ENCODE measurements at places on chromosomes 1 and 21.
A peak's percentile ranks its signal among the peaks of the same experiment; 100 is the strongest.

DNA sequence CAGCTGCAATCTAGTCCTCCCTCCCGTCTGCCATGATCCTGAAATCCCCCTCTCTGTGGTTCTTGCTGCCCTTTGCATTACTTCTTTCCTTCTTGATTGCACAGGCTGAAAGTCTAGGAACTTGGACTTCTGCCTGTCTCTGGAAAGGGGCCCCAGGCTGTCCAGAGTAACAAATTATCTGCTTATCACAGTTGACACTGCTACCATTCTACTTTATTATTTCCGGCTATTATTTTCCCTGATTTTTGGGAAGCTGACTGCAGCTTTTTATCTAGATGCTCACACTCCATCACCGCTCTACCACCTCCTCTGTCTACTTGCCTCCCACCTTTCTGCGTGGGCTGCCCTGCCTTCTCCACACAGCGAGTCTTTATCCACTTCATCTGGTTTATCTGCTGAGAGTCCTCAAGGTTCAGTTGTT, 202.1 kb upstream of the PLXNA2 start:
- no peak for DNase-seq

- DNase-seq: no peak
Observed at GRCh38 chr1:182927693-182928433, 25.1 kb downstream of the SHCBP1L start.

DNA sequence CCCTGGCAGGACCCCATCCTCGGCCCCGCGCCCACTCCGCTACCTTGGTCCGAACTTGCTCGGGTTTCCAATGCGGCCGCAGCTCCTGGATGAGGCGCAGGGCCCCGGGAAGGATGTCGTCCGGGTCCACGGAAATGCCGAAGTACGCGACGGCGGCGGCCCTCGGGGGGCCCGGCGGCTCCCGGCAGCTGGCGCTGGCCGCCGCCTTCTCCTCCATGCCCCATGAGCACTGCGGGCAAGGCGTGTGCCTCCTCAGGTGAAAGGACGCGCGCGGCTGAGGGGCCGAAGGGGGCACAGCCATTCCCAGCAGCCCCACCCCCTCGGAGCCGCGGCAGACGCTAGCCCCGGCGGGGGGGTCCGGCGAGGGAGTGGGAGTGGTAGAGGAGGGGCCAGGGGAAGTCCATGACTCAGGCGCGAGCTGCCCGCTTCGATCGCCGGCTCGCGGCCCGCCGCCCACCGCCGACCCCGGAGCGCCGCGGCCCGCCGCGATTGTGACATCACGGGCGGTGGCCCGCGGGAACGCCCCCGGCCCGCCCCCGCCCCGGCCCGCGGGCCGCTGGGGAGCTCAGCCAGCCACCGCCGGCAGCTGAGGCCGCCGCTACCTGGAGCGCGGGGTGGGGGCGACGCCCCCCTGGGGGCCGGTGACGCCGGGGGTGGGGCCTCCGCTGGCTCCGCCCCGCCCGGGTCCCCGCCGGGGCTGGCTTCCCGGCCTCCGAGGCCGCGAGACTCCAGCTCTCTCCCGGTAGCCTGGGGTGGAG, at the start of gene ETNK2:
Gene ETNK2, minus strand, starts transcription at position 493 of the 758 bp plus-strand sequence. Its CDS starts 192 bp downstream, at position 301.
- peak; percentile 12 for DNase-seq

- DNase-seq: no peak
Observed at GRCh38 chr1:7388141-7388487, 383.0 kb upstream of the VAMP3 start.

GRCh38 chr21:41621513-41621912, 113.6 kb upstream of the TMPRSS2 start:
- DNase-seq: no peak

DNA sequence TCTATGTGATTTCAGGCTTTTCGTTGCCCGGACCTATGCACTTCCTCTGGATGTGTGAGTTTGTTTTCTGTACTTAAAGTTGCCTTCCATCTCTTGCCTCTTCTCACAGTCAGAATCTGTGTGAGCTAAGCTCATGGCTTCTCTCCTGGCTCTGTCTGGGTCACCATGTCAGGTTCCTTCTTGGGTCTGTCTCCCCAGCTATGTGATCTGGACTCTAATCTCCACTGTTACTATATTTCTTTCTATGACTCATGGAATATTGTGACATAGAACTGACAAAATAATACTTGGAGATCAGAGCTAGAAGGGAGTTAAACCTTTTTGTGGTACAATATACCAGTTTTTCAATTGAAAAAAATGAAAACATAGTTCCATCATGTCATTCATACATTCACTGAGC, 172.7 kb upstream of the FGGY start:
- no peak for DNase-seq

- no peak for DNase-seq
Observed at GRCh38 chr1:46440478-46440877, 46.4 kb downstream of the FAAH start.

DNA sequence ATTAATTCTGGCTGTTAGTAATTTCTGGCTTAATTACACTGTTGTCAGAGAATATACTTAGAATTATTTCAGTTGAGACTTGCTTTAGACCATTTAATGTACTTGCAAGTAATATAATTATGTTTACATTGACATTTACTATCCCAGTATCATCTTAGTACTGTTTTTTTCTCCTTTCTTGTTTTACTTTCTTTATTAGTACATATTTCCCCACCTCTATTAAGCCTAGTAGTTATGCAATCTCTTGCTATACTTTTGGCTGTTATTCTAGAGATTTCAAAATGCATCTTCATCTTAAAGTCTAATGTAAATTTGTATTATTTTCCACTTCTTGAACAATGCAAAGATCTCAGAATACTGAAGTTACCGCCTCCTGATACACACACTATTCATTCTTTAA, 24.4 kb downstream of the BRWD1 start:
- DNase-seq: no peak

- DNase-seq: no peak
Observed at GRCh38 chr1:212873518-212873917, 15.4 kb downstream of the FLVCR1 start.

DNA sequence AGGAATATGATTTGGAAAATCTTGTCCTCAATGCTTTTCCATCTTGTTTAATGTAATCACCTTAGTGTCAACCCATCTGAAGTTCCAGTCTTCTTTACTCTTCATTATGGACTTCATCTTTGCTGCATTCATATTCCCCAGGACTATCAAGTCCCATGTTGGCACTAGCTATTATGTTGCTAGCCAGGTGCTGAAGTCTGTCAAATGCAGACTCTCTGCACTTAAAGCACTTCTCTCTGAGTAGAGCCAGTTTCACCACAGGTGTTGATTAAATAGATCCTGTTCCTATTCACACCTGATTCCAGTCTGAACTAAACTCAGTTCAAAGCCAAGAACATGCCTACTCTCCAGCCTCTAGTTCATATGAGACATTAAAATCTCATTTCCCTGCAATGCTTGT, 75.0 kb upstream of the PKN2 start:
- no peak for DNase-seq

DNA sequence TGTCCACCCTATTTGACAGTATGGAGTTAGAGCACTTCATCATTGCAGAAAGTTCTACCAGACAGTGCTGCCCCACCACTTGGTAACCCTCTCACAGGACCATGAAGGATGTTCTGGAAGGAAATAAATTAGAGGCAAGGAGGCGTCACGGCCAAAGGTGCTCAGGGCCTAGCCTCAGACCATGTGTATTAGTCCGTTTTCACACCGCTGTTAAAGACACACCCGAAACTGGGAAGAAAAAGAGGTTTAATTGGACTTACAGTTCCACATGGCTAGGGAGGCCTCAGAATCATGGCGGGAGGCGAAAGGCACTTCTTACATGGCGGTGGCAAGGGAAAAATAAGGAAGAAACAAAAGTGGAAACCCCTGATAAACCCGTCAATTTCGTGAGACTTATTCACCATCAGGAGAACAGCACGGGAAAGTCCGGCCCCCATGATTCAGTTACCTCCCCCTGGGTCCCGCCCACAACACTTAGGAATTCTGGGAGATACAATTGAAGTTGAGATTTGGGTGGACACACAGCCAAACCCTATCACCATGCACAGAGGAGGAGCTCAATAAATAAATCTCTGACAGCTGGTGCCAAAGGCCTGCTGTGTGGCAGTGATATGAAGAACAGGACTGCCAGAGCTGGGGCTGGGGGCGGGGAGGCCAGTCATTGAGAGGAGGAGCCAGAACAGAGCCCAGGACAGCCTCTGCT, 75.8 kb downstream of the FHAD1 start:
- DNase-seq: no peak

DNA sequence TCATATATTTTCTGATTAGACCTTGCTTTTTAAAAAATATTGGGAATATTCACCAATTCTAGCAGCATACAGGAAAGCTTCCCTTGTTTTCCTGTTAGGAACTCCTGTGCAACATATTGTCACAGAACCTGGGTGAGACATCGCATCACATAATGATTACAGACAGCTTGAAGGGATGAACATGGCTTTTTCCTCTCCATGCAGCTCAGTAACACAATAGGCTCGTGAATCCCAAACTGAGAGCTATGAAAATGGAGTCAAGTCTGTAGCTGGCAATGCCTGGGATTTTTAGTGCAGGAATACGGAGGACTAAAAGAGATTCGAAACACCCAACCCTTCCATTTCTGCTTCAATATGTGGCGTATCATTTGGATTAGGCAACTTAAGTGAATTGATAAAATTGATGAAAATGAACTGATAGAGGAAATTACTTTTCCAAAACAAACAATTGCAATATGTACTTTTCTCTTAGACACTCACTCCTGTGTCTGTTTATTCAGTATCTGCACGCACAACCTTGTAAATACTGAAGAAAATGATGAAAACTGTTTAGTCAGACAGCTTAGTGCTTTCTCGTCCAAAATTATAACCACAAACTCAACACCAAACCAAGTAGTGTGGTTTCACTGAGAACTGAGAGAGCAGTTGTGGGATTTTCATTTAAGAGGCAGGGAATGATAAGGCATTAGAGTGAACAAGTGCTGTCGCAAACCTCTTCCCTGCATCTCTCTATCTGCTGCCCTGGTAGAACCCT, 250.4 kb downstream of the PTBP2 start:
- DNase-seq: no peak

- no peak for DNase-seq
Observed at GRCh38 chr1:226619031-226619430, 70.5 kb downstream of the STUM start.

DNA sequence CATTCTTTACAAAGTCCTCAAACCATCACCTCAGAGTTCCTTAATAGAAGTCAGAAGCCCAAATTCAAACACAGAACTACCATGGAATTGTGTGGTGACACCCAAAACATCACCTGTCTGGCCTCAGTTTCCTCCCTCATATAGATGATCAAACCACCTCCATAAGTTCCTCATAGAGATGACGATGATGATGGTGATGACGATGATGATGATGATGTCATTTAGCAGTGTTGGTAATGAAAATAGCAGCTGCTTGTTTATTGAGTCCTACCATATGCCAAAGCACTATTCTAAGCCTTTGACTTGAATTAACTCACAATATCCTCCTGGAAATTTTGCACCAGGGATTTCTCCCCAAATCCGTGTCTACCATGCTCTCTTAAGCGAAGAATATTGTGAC, 139.9 kb downstream of the PROX1 start:
- no peak for DNase-seq

GRCh38 chr1:44720281-44720680, 10.7 kb downstream of the RNU5D-1 start:
- DNase-seq: no peak

GRCh38 chr1:205598841-205599668, 32.8 kb downstream of the ELK4 start:
- no peak for DNase-seq

DNA sequence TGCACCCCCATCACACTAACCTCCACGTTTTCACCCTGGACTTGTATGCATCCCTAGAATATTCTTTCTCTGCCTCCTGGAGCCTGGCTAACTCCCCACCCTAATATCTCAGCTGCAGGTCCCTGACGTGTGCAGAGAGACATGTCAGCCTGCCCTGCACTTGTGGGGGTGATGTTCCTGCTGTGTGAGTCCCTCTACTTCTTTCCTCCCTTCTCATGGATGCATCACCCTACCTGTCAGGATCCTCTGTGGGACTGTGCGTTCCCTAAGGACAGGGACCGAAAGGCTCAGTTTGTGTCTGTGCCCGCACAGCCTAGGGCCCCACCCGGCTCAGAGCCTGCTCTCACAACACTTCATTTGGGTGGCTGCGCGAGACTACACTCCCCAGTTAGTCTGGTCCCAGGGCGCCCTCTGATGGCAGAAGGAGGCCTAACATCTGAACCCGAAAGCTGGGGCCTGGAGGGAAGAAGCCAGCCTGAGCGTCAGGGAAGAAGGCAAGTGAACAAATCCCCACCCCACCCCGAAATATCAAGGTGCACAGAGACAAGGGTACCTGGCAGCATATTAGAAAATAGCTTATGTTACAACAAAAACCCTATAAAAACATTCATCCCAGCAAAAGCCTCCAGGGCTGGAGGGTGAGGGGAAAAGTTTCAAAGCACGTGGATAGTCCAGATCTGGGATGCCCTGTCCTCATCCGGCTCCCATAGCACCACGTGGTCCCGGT, 3.7 kb downstream of the CD52 start:
- peak; percentile 90 for DNase-seq

GRCh38 chr1:239389703-239390102, 3.3 kb downstream of the CHRM3 start:
- no peak for DNase-seq

- DNase-seq: no peak
Observed at GRCh38 chr1:32972814-32973428, 8.3 kb upstream of the RNF19B start.

GRCh38 chr1:156511644-156512043, 11.1 kb upstream of the MEF2D start:
- DNase-seq: no peak

GRCh38 chr1:59238993-59239392, 57.9 kb upstream of the FGGY start:
- no peak for DNase-seq

All from stimulated activated CD4-positive, alpha-beta T cell treated with anti-CD3 and anti-CD28 coated beads, Interleukin-1b, Interleukin-23, amount 100 ng/mL, for 1 hour (primary cell).